ENCODE measurements at places on chromosomes 6 and 20.

DNA sequence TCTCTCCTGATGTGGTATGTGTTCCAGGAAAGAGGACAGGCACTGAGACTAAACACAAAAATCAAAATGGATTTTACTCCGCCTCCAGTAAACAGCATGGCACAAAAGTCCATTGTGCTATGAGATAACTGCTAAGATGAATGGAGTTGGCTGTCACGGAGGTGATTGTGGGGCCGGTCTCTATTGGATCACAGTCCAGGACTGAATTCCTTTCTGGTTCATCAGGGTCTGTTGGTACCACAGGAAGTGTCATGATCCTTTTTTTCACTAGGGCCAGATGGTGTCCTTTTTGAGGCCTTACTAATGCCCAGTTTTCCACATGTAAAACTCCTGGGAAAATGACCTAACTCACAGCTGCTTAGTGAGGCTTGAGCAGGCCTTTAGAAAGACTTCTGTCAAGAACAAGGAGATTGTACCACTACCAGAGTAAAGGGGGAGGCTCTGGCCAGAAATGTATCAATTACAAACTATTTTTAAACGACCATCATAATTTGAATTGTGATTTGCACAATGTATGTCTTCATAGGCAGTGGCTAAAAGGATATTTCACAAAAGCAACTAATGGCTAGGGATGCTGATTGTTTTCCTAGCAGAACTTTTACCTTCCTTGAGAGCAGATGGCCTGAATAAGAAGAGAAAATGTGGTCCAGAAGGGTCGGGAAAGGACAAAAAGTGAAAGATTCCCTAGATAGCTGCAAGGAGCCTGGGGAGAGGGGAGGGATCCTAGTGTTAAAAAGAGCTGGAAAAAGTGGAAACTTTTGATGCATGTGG lies 192.2 kb upstream of the POU3F2 start:
- DNase-seq, result no peak

DNA sequence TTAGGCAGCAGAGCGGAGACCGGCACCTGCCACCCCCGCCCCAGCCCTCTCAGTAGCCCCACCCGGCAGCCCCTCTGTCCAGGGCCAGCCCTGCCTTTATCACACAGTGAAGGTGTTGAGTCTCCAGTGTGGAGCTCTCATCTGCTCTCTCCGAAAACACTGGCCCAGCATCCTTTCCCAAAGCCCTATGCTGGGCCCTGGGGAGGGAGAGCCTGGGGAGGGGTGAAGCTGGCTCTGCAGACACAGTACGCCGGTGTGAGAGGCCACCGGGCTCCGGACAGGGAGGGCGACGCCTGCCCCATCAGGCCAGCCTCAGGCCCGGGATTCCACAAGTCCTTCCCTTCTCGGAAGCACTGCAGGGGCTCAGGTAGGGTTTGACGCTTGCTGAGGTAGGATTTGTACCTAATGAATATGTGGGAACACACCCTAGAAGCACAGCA lies 186.9 kb downstream of the ERMARD start:
- no peak for DNase-seq

DNA sequence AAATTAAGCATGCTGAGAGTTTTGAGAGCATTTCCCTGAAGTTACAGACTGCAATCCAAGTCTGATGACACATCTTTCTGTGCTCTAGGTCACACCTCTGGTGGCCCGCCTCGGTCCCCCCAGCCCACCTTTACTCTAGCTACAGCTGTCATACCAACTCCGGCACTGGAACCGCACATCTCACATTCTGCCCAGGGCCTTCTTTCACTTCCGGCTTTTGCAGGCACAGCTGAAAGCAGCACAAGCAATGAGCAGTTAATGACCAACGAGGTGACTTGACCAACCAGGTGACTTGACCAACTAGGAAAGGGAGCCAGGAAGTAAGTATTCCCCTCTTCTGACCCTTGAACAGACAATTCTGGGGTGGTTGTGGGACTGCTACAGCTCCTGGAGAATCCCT lies 88.6 kb upstream of the MOCS1 start:
- no peak for DNase-seq

GRCh38 chr6:80921861-80922460 lies 815.5 kb downstream of the BCKDHB start:
- DNase-seq, result no peak

DNA sequence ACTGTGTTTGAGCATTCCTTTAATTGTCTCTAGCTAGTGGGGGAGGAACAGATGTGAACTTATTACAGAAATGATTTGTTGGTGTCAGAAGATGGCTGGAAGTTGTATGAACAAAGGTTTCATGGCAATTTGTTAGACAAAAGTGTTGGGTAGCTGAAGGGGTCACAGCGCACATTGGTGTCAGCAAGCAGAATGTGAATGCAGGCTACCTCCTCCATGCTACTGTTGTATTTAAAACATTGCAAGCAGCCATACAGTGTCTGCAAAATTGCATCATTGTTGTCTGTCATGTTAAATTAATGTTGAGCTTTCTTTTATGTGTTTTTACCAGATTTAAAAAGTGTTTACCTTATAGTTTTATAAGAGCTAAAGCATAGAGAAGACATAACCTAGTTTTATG lies 6.2 kb downstream of the LRRC1 start:
- DNase-seq, result no peak

- no peak for DNase-seq
Observed at GRCh38 chr6:109693111-109693510, 2.0 kb downstream of the FIG4 start.

GRCh38 chr6:1820714-1821113 lies 211.0 kb downstream of the FOXC1 start:
- no peak for DNase-seq

- DNase-seq, result no peak
Observed at GRCh38 chr6:149869275-149869892, 5.2 kb upstream of the LRP11 start.

GRCh38 chr20:14481863-14482262 lies 144.5 kb upstream of the FLRT3 start:
- DNase-seq, result no peak

DNA sequence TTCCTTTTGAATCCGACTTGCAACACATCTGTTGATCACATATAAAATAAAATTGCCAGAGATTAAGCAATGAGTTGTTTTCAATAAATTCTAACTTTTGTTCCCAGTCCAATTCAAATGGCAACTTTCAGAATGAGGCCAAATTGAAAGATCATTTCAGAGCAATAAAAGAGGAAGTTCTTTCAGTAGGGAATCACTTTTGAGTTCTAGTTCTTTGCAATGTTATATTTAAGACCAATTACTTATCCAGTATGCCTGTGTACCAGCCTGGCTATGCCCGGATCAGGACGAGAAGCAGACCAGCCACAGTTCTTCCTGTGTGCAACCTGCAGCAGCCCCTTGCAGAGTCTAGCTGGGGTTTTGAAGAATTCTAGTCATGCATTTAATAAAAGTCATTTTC lies 232.5 kb downstream of the BTBD9 start:
- DNase-seq, result no peak

DNA sequence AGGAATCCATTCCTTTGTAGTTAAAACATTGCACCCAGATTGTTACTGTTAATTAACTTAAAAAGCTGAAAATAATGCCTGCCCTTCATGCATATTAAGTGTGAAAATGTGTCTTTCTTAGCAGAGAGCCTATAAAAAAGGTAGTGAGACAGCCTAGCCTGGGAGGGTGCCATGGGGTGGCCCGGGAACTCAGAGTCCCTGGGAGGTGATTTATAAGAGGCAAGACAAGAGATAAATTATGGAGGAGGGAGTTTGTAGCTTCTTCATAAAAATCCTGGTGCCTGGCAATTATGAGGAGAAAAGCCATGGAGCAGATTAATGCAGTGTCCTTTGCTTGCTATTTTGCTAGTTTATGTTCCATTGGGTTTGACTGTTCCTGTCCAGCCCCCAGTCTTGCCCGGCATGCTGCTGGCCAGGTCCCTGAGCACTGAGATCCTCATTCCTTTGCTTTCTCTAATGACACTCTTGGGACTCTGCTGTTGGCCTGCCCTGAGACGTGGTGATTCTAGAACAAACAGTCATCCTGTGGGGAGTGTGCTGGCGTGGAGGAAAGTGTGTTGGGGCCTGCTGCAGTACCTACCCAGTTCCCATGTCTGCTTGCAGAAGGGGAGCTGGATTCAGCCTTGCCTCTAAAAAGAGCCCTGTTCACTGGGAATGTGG lies 4.2 kb downstream of the MLN start:
- no peak for DNase-seq

DNA sequence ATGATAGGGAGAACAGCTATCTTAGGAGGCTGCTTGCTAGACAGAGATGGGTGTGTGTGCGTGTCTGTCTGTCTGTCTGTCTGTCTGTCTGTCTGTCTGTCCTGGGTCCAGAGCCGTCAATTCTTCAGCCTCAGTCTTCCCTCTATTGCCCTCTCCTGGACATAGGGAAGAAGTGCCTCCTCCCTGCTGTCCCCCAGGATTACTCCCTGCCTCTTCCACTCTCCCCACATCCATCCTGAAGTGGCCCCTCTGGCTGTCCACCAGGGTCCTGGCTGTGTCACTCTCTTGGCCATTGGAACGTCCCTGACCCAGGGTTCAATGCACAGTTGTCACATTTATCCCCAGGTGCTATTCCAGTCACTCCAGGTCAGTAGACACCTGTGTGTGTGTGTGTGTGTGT lies 10.2 kb downstream of the TREML2 start:
- DNase-seq, result no peak

DNA sequence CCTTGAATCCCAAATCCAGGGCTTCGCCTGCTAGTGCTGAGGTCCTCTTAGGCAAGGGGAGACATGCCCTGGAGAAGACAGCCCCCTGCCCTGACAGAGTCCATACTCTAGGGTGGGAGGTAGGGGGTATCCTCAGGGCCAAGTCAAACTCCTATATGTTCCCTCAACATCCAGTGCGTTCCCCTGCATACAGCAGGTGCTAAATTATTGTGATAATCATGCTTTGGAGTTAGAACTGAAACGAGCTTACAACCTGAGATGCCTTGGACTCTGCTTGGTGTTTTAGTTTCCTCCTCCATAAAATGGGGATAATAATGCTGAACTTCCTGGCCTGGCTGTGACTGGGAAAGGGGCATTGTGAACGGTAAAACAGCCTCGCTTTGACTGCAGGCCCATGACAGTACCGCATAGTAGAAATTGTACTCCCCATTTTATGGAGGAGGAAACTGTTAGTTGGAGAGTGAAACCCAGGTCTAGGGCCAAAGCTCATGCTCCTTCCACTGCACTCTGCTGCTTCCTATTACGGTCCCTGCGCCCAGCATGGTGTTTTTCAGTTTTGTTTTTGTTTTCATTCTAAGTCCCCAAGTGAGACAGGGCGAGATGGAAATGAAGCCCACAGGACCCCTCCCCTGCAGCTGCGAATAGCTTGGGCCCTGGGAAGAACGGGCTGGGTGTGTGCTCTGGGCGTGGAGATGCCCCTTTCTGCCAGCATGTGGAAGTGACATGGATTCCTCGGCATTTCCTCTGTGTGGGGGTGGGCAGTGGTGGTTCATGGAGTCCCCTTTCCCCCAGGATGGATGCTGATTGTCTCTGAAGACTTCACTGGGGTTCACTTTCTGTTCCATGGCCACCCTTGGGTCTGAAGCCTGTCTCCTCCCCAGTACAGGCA lies 162.5 kb downstream of the VEGFA start:
- no peak for DNase-seq

- DNase-seq, result no peak
Observed at GRCh38 chr6:148044921-148045320, 297.7 kb upstream of the SASH1 start.

DNA sequence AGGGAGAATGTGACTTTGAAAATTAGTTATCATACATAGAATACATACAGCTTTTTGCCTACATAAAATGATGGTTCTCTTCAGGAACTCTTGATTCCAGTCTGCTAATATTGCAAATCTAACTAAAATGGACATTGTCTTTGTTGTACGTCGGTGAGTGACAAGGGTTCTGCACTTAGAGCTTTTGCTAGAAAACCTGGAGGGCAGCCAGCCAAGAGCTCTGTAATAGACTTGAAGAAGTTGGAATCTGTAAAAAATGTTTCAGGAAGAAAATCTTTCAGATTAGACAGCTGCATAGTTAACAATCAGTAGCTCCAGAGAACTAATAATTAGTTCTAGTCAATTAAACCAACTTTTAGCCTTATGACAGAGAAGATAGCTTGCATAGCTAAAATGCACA lies 138.3 kb downstream of the FLRT3 start:
- no peak for DNase-seq

GRCh38 chr6:14950103-14950969 lies 295.5 kb upstream of the JARID2 start:
- DNase-seq, result no peak

DNA sequence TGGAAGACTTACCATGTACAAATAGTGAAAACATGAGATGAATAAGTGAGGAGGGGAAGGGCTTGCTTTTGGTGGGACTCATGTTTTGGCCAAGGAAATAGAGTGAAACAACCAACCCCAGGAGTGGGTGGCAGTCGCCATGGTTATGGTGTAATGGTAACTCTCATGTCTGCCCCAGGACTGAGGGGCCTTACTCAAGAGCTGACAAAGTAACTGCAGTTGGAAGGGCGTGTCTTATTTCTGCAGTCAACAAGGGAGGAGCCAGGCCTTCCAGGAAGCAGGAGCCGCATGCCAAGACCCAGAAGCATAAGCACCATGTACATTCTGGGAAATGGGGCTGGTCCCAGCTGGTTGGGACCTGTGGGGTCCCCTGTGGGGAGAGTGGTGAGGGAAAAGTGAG lies 108.5 kb downstream of the UNC5CL start:
- DNase-seq, result no peak

GRCh38 chr20:4702562-4703280 lies 19.0 kb upstream of the PRND start:
- no peak for DNase-seq

- DNase-seq, result no peak
Observed at GRCh38 chr6:54204921-54205591, 93.8 kb downstream of the MLIP start.

DNA sequence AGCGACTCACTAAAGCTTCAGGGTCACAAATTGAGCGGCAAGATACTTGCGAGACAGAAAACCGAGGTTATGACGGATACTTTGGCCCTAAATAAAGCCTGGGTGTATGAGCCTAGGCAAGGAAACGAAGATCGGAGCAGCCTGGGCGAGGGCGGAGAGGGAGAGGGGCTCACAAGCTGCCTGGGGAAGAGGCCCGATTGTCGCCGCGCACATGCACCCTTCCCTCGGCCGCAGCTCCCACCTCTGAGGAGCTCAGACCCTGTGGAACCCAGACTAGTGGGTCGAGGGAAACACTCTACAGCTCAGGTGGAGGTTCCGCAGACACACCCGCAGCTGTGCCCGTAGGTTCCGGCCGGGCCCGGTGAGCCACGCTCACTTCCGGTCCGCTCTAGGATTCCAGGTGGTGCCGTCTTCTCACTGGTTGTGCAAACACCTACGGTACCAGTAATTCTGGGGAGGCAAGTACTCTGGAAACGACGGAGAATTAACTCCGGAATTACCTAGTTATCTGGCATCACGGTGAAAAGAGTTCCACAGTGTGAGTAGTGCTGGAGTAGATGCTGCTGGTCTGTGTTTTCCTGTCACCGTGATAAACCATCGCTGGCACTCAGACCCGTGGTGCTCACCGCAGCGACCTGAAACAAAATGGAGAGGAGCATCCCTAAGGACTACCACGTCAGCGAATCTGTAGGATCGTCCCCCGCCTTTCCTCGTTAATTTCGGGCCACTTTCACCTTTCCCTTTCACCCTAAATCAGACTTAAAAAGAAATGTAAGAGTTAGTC lies 61.5 kb downstream of the GPX5 start:
- DNase-seq, result peak; percentile 41

Data from activated CD4-positive, alpha-beta T cell treated with anti-CD3 and anti-CD28 coated beads, Interleukin-2, amount 50 U/mL, for 24 hours (primary cell).